Body of pancreas (tissue), 4 donors: ENCODE measurements at places on chromosomes 11 and 22. TPM values are rescaled to one million over a fixed set of nuclear protein-coding genes. Genes with fewer than 3 reads are reported as not detected.

DNA sequence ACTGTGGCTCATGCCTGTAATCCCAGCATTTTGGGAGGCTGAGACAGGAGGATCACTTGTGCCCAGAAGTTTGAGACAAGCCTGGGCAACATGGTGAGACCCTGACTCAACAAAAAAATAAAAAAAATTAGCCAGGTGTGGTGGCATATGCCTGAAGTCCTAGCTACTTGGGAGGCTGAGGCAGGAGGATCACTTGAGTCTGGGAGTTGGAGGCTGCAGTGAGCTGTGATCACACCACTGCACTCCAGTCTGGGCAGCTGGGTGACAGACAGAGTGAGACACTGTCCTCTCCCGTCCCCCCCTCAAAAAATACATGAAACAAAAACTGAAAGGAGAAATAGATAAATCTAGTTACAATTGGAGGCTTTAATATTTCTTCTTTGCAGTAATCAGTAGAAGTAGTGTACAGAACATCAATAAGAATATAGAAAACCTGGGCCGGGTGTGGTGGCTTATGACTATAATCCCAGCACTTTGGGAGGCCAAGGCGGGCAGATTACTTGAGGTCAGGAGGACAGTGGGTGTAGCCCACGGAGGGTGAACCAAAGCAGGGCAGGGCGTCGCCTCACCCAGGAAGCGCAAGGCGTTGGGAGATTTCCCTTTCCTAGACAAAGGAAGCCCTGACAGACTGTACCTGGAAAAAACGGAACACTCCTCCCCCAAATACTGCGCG, 19.6 kb upstream of the DLAT start:
- no peak for DNase-seq

GRCh38 chr11:108624196-108624925, 30.8 kb upstream of the EXPH5 start:
- no peak for DNase-seq

DNA sequence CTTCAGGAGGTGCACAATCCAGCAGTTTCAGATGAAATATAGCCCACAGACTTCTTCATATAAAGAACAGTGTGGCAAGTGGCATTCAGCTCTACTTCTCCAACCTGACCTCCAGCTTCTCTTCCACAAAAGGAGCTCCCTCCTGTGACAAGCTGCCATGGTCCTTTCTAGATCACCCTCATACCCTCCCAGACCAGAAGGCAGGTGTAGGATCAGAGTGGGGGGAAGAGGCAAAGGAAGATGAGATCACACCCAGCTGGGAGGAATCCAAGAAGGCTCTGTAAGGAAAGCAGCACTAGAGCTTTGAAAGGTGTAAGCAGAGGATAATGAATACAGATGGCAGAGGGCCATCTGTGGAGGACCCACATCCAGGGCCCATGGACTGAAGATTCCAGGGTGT, 7.6 kb downstream of the CLPB start:
- no peak for DNase-seq

- no peak for DNase-seq
Observed at GRCh38 chr11:105229257-105229656, 89.7 kb upstream of the CARD18 start.

Gene UPK3A
- not detected for total RNA-seq

Gene KRTAP5-1
- total RNA-seq, result not detected

Gene TNNI2
- 3.6 TPM for total RNA-seq

Gene ZFTA
- 13.2 TPM for total RNA-seq

Gene CARD18
- total RNA-seq, result not detected

Gene BATF2
- total RNA-seq, result 2.3 TPM

Gene PIK3C2A
- total RNA-seq, result 21.4 TPM

Gene OVCH2
- total RNA-seq, result not detected
